ENCODE measurements at places on chromosomes 5 and 9. TPM values are rescaled to one million over a fixed set of nuclear protein-coding genes. Genes with fewer than 3 reads are reported as not detected.

- no peak for DNase-seq
These were observed 4.8 kb downstream of the LHX2 start for GRCh38 chr9:124016175-124017050.

DNA sequence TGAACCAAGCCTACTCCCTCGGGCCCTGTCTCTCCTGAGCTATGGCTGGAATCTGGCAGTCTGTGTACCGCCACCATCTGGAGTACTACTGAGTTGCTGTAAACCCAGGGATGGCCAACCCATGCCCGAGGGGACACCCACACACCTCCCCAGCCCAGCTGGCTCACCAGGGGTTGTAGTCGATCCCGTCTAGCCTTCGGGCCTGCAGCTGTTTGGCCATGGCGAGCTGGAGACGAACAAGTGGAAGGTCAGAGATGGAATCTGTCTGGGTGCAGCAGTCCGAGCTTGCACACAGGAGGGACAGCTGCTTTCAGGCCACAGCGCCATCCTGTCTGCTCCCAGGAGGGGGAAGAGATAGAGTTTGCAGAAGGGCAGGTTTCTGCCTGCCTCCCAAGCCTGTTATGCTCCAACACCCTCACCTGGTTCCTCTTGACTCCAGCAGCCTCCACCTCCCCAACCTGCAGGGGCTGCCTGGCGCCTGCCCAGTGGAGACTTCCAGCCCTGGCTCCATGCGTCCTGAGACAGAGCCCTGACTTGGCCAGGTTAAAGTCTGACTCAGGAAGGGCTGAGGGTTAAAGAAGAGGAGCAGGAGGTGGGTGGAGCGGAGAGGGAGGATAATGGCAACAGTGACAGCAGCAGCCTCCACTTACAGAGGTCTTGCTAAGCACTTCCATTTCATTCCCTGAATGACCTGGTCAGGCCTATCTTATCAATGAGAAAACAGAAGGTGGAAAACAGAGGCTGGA, 15.8 kb upstream of the SPOUT1 start:
- DNase-seq = peak; percentile 93

- DNase-seq = no peak
These were observed 490.7 kb downstream of the CDH18 start for GRCh38 chr5:19497229-19497815.

DNA sequence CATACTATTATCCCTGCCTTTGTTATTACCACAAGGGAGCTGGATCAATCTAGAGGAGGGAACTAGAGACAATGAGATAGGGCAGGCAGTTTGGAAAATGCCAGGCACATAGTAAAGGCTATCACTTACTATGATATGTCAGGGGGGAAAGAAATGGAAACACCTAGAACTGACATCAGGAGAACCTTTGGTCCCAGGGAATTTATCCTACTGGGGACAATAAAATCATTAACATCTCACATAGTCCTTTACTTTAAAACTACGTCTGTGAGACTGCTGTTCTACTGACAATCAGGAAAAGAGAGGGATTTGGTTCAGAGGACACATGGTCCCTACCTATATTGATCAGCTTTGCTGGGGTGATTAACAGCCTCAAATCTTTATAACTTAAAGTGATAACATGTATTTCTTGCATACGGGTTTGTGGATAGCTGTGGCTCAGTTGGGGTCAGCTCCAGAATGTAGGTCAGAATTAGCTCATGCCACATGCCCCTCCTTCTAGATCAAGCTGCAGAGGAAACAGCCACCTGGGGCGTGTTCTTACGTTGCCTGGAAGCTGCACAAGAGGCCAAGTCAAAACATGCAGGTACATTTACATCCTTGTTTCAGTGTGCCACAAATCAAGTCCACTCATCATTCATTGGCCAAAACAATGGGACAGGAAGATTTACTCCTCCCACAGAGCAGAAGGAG, 43.9 kb upstream of the ALDOB start:
- DNase-seq = no peak

- DNase-seq = no peak
These were observed 26.9 kb downstream of the PBX3 start for GRCh38 chr9:125774106-125774505.

DNA sequence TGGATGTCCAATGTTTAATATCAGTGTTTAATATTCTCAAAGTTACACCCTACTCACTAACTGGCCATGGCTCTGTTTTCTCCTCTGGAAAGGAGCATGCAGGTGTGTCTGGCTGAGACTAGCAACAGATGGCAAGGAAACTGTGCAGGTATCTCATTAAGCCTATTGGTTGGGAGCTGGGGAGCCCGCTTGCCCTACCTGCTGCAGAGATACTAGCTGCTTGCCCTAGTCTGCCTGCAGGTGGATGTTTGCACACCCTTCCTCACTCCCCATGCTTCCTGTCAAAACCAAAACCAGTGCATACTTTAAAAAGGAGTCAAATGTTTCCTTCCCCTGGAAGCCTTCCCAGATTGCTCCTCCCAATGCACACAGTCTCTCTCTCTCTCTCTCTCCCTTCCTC, 228.3 kb upstream of the RASEF start:
- no peak for DNase-seq

DNA sequence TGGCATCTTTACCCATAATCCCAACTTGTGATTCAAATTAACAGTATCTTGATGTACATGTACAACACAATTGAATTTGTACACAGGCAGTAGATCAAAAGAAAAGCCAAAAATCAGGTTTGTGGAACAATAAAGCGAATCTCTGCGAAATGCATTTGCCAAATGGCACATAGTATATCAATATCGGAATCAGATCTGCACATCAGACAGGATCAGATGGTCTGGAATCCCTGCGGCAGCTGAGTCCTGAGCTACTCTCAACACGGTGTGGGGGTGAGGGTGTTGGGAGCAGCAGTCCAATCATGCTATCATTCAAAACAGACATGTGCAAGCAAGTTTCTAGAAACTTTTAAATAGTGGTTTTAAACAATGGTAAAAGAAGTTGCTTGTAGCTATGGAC, 358.3 kb downstream of the SEMA5A start:
- no peak for DNase-seq

DNA sequence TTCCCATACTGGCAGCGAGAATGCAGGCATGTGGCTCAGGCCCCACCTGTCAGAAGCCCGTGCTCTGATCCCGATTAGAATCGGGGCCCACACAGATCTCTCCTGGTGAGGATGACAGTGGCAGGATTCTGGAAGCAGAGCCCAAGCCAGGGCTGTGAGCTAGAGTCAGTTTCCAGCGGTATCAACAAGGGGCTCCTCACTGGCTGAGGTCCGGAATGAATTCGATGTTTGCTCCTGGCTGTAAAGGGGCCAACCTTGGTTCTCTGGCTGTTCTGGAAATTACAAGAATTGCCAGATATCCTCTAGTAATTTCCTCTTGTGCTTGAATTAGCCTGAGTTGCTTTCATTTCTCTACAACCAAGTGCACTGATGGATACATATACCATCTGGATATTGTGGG, 129.1 kb upstream of the SPRY4 start:
- no peak for DNase-seq

GRCh38 chr5:170471551-170472178, 32.2 kb upstream of the KCNIP1 start:
- no peak for DNase-seq

GRCh38 chr9:88303721-88304451, 84.4 kb upstream of the SPIN1 start:
- no peak for DNase-seq

GRCh38 chr5:24005384-24005783, 498.0 kb downstream of the PRDM9 start:
- DNase-seq = no peak

GRCh38 chr9:106287091-106287631, 575.8 kb upstream of the ZNF462 start:
- DNase-seq = no peak

DNA sequence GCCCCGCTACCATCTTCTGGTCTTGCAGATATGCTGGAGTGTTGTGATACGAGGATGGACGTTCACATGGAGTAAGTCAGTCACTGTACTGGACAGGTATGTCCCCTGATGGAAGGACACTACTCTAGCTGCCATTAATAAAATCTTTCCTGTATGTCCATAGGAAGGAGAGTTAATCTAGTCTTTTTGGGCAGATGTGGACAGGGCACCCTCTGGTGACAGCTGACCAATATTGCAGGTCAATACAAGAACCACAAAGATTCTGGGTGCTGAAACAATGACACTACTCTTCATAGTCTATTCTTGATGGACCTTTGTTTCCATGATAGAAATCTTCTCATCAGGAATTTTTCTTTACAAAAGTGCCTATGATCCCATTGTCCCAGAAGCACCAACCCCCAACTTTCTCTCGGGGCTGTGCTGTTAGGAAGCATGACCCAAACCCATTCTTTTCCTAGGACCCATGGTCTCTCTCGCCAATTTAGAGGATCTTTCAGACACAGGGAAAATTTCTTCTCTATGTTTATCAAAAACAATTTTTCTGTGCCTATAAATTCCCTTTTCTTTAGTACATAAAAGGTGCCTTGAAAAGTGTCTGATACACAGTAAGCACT, 376.9 kb downstream of the DTWD2 start:
- peak; percentile 26 for DNase-seq

GRCh38 chr5:51712201-51712600, 329.0 kb downstream of the ISL1 start:
- DNase-seq = no peak

DNA sequence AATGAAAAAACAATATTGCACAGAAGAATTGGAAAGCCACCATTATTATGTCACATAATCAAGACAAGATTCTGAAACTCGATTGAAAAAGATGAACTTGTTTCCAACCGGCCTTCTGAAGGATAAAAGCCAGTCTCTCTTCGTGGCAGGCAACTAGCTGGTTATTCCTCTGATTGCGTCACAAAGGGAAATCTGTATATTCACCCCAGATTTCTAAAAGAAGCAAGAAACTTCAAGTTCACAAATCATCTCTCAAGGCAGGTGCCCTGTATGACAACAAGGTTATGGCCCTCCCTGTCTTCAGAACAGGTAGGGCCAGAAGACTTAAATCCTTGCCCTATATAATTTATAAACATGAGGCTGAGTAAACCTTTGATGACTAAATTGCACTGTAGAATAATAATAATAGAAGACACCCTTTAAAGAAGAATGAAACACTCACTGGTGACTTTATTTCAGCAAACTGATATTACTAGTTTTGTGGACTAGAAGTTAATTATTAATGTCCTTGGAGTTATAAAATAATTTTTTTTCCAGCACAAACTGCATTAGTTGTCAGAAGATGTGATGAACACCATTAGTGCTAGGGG, 2.9 kb upstream of the KLF4 start:
- no peak for DNase-seq

- no peak for DNase-seq
These were observed 371.2 kb downstream of the NFIB start for GRCh38 chr9:13942695-13943094.

- no peak for DNase-seq
These were observed 126.4 kb downstream of the TTLL11 start for GRCh38 chr9:121966706-121967105.

DNA sequence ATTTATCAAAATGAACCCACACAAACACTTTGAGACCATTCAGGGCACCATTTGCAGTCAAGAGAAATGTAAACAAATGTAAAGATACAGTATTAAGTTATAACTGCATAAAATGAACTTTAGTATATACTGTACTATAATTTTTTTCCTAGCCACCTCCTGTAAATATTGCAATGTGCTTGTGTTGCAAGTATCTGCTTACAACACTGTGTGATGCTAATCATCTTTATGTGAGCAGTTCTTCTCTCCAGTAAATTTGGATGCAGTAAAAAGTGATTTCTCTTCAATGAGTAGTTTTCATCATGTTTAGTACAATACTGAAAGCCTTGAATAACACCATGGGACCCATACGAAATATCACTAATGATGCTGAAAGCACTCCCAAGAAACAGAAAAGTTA, 9.4 kb downstream of the G3BP1 start:
- DNase-seq = no peak

GRCh38 chr5:39498278-39498952, 73.6 kb upstream of the DAB2 start:
- DNase-seq = no peak

DNA sequence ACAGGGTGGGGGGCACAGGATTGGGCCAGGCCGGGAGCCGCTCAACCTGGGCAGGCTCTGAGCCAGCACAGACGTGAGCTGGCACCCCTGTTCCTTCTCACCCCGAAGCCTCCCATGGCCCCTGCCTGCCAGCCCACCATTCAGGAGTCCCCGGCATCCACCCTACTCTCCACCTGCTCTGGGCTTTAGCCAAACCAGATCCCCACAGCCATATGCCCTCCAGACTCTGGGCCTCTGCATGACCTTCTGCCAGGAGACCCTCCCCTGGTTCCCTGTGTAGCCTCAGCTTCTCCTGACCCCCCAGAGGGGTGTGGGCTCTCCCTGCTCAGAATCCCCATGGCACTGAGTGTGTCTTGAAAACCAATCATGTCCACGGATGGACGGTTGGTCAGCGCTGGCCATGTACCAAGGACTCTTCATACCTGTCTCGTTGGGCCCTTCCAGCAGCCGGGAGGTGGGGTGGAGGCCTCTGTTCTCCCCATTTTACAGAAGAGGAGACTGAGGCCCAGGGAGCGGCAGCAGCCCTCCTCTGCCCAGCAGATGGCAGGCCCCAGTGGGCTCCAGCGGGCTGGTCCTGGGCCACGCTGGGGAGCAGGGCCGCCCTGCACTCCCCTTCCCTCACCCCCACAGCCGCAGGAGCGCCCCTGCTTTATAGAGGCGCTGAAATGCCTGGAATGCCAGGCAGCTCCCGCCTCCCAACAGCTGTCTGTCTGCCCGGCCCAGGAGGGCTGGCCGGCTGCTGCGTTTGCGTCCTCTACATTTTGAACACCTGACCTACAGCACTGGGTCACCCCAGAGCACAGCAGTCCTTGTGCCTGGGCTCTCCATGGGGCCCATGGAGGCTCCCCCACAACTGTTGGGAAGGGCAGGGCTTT, 3.5 kb upstream of the MYMK start:
- no peak for DNase-seq

- DNase-seq = no peak
These were observed 255.0 kb downstream of the BNC2 start for GRCh38 chr9:16615451-16615850.

DNA sequence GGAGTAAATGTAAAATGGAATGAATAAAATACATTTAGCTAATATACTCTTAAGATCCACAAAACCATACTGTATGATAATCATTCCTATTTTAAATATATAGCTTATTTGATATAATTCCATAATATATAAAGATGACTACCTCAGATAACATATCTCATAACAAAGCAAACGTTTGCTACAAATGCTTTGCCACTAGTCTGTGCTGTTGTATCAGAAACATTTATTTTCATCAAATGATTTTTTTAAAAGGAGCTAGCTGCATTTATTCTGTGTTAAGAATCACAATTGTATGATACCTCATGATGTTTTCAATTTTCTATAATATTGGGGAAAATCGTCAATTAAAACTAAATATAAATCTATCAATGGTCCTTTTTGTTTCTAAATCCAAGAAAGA, 567.2 kb downstream of the PTPRD start:
- DNase-seq = no peak

CEL gene
- 3.0 TPM for total RNA-seq

CD274 gene
- total RNA-seq = 0.18 TPM

TAF1L gene
- 0.02 TPM for total RNA-seq

AP3S1 gene
- 72.1 TPM for total RNA-seq

C5orf58 gene
- 2.4 TPM for total RNA-seq

BSPRY gene
- total RNA-seq = 0.16 TPM

SPINK4 gene
- not detected for total RNA-seq

SPAG8 gene
- total RNA-seq = 0.36 TPM

SLC36A3 gene
- not detected for total RNA-seq

FRRS1L gene
- total RNA-seq = not detected

TLX3 gene
- total RNA-seq = not detected

PSD2 gene
- 0.04 TPM for total RNA-seq

RMRP gene
- 26,070 TPM for total RNA-seq

CA9 gene
- 0.73 TPM for total RNA-seq

OR13C5 gene
- total RNA-seq = not detected

PCDHGB1 gene
- 0.29 TPM for total RNA-seq

PDLIM7 gene
- total RNA-seq = 124 TPM

IL4 gene
- not detected for total RNA-seq

Measured in K562 (cell line).